ENCODE measurements at places on chromosomes 7 and 10. TPM values are rescaled to one million over a fixed set of nuclear protein-coding genes. Genes with fewer than 3 reads are reported as not detected.

Gene GRM3
- total RNA-seq, result not detected

Gene IPMK
- 3.5 TPM for total RNA-seq

- H3K4me1 ChIP-seq, result no peaks in the 10 kb centered on the region
- no peak for DNase-seq
- H3K27ac ChIP-seq, result no peak overlapping the region
Measured at GRCh38 chr10:127880557-127880956, 12.2 kb downstream of the CLRN3 start.

GRCh38 chr7:117872561-117873309 lies 506 bp downstream of the CTTNBP2 start:
- no peaks in the 10 kb centered on the region for H3K27me3 ChIP-seq
- peak overlapping the region; percentile 72 for H3K4me3 ChIP-seq
- H3K4me1 ChIP-seq, result peaks cover 3% of the 10 kb centered on the region
- H3K27ac ChIP-seq, result peak overlapping the region; percentile 43

GRCh38 chr10:124035928-124036558 lies 57.4 kb downstream of the CHST15 start:
- peaks cover 20% of the 10 kb centered on the region for H3K36me3 ChIP-seq
- peak; percentile 83 for DNase-seq
- peak overlapping the region; percentile 28 for H3K27ac ChIP-seq
- no peak overlapping the region for H3K4me3 ChIP-seq
- no peaks in the 10 kb centered on the region for H3K27me3 ChIP-seq
- no peaks in the 10 kb centered on the region for H3K4me1 ChIP-seq

DNA sequence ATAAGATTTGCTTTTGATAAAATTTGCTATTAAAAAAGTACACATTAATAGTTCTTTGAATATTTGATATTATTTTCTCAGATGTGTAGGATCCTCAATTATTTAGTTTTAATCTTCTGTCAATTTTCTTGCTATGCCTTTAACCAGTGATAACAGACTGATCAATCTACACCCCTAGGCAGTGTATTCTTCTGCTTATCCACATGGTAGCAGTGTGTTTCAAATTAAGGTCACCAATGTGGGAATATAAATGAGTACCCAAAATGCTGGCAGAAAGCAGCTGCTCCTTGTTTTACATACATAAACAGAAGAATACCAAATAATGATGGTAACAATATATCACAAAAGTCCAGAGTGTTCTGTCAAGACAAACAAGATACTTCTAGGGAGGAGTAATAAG lies 87.0 kb downstream of the SKAP2 start:
- no peak overlapping the region for H3K4me3 ChIP-seq
- no peaks in the 10 kb centered on the region for H3K4me1 ChIP-seq
- H3K27ac ChIP-seq, result no peak overlapping the region

DNA sequence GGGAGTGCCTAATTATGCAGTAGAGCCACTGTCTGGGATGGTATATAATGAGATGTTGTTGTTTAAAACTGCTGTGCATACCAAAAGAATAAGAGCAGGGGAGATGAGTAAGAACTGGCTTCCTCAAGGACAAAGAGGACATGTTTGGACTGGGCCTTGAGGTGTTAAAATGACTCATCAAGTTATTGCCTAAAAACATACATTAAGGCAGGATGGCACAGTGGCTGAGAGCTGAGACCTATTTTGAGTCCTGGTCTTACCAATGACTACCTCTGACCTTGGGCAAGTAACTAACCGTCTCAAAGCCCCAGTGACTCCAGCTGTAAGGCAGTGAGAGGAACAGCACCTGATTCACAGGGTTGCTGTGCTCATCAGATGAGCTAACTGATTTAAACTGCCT lies 71.1 kb downstream of the CFAP58 start:
- no peaks in the 10 kb centered on the region for H3K36me3 ChIP-seq
- no peak overlapping the region for H3K4me3 ChIP-seq
- H3K27me3 ChIP-seq, result no peaks in the 10 kb centered on the region

DNA sequence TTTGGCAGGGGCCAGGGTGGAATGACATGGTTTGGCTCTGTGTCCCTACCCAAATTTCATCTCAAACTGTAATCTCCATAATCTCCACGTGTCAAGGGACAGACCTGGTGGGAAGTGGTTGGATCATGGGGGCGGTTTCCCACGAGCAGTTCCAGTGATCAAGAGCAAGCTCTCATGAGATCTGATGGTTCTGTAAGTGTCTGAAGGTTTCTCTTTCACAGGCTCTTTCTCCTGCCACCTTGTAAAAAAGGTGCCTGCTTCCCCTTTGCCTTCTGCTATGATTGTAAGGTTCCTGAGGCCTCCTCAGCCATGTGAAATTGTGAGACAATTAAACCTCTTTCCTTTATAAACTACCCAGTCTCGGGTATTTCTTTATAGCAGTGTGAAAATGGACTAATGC lies 188.3 kb downstream of the CHCHD3 start:
- no peak overlapping the region for H3K4me3 ChIP-seq
- no peaks in the 10 kb centered on the region for H3K4me1 ChIP-seq
- H3K27me3 ChIP-seq, result no peaks in the 10 kb centered on the region
- no peak overlapping the region for H3K27ac ChIP-seq
- no peaks in the 10 kb centered on the region for H3K36me3 ChIP-seq
- DNase-seq, result no peak

GRCh38 chr10:79610601-79611191 lies at the start of gene SFTPA1:
SFTPA1 (plus strand) TSS chr10:79610939; CDS start chr10:79611826, 887 bp downstream.
- no peak within 1 kb of the TSS for H3K27ac ChIP-seq
- no peak for DNase-seq
- no peaks in the 10 kb centered on the region for H3K4me1 ChIP-seq

DNA sequence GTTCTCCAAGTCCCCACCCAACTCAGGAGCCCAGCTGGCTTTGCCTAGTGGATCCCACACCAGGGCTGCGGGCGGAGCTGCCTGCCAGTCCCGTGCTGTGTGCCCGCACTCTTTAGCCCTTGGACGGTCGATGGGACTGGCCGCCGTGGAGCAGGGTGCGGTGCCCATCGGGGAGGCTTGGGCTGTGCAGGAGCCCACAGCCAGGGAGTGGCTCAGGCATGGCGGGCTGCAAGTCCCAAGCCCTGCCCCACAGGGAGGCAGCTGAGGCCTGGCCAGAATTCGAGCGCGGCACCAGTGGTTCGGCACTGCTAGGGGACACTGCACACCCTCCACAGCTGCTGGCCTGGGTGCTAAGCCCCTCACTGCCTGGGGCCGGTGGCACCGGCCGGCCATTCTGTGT lies 159.7 kb downstream of the ANKRD30A start:
- H3K36me3 ChIP-seq, result no peaks in the 10 kb centered on the region
